ENCODE measurements at places on chromosomes 5 and 9.

DNA sequence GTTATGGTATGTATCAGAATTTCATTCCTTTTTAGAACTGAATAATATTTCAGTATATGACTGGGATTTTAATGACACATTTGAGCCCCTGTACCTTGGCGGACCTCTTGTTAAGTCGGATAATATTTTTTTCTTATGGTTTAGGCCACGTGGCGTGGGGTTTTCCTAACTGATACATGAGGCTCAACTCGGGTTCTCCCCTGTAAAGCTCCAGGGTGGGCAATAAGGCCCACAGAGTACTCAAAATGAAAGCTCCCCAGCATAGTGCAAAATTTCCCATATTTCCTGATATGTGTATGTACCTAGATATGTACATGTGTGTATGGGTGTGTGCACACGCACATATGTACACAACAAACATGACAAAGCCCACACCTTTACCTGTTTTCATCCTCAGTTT lies 24.5 kb downstream of the TICAM2 start:
- DNase-seq = no peak

- DNase-seq = no peak
Observed at GRCh38 chr9:2227144-2227867, 212.2 kb downstream of the SMARCA2 start.

- DNase-seq = no peak
Observed at GRCh38 chr9:110133608-110134210, 74.2 kb downstream of the C9orf152 start.

GRCh38 chr5:61969755-61970154 lies 336.3 kb upstream of the KIF2A start:
- DNase-seq = no peak

DNA sequence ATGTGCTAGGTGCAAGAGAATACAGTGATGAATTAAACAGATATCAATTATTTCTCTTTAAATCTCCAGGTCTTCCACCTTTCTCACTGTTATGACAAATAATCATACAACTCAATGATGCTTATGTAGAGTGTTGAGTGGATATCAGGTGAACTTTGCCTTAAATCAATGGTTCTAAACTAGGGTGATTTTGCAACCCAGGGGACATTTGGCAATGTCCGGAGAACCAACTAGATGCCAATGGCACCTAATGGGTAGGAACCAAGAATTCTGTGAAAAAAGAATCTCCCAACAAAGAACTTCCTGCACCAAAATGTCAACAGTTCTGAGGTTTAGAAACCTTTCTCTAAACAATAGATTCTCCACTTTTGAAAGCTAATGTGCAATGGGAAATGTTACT lies 52.0 kb upstream of the GDNF start:
- no peak for DNase-seq

- DNase-seq = no peak
Observed at GRCh38 chr9:61668846-61669245, 479.0 kb downstream of the SPATA31A7 start.

DNA sequence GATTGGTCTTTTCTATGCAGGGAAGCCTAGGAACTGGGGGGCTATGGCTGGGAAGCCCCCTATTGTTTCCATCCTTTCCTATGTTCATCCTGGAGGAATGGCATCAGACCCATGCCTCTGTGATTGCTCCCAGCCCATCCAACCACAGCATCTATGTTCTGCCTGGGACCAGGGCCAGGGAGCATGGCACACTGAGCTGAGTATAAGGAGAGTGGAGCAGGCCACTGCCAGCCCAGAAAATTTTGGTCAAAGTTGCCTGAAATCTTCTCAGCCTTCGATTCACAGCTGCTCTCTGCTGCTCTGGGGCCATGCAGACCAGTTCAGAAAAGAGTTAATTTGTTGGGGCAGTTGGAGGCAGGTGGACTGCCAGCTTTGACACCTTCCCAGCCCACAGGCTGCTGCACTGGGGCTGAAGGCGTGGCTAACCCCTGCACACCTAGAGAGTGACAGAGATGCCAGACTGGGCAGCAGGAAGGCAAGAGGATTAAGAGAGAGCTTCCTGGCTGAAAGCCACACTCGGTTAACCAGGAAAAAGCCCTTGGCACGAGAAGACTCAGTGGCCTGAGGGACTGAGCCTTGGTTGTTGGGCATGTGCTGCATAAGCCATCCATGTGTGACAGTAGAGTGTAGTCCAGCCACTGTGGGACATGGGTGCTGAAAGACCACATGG lies 12.1 kb downstream of the TGFBI start:
- peak; percentile 7 for DNase-seq

GRCh38 chr5:139512786-139513390 lies 30.3 kb upstream of the STING1 start:
- no peak for DNase-seq
